ENCODE measurements at places on chromosomes 7 and 10.

GRCh38 chr7:38630720-38631673 lies at the start of gene AMPH:
Gene AMPH (minus strand): TSS chr7:38631373. CDS start chr7:38631351, 22 bp downstream.
- DNase-seq, result peak; percentile 64

GRCh38 chr7:158368449-158368848 lies 219.2 kb downstream of the PTPRN2 start:
- no peak for DNase-seq

DNA sequence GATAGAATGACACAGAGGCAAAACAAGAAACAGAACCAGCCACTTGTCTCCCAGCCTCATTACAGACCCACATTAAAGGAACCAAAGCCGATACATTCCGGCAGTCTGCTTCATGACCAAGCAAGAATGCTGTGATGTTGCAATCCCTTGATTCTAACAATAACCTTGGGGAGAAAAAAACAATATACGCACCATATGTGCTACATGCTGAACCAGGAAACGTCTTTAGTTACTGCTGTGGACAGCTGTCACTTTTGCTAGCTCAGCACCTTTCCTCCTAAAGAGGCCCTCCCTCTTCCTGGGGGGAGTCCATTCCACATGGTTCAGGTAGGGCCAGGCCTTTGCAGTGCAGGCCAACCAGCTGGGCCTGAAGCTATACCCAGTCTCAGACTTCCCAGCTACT lies 79.1 kb downstream of the PRTFDC1 start:
- DNase-seq, result peak; percentile 63

DNA sequence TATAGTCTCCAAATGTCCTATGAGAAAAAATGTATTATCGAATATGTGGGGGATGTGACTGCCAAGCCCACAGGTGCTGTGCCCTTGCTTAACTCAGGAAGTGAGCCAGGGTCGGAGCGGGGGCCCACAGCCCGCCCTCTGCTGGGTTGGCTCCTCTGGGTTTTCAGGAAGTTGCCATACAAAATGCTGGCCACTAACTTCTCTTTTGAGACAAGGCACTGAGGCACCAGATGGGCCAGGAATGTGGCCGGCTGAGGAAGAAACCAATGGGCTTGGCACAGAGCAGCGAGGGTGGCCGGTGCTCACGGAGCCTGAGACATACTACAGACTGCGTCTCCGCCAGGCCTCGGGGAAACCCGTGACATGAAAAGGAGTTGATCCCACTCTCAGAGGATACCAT lies 58.9 kb downstream of the FAM53B start:
- peak; percentile 71 for DNase-seq

DNA sequence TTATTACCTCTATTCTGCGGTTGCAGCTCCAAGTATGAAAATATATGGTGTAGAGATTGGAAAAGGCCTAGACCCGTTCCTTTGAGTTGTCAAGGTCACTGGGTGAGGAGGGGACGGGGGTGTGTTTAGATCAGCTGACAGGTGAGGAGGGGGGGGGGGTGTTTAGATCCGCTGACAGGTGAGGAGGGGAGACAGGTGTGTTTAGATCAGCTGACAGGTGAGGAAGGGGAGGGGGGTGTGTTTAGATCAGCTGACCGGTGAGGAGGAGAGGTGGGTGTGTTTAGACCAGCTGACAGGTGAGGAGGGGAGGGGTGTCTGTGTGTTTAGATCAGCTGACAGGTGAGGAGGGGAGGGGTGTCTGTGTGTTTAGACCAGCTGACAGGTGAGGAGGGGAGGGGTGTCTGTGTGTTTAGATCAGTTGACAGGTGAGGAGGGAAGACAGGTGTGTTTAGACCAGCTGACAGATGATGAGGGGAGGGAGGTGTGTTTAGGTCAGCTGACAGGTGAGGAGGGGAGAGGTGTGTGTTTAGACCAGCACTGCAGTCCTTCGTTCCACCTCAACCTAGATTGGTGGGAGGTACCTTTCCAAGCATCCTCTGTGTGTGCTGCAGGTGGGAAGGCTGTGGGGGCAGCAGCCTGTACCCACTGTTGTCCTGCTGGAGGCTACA lies 655.0 kb upstream of the ADARB2 start:
- no peak for DNase-seq

DNA sequence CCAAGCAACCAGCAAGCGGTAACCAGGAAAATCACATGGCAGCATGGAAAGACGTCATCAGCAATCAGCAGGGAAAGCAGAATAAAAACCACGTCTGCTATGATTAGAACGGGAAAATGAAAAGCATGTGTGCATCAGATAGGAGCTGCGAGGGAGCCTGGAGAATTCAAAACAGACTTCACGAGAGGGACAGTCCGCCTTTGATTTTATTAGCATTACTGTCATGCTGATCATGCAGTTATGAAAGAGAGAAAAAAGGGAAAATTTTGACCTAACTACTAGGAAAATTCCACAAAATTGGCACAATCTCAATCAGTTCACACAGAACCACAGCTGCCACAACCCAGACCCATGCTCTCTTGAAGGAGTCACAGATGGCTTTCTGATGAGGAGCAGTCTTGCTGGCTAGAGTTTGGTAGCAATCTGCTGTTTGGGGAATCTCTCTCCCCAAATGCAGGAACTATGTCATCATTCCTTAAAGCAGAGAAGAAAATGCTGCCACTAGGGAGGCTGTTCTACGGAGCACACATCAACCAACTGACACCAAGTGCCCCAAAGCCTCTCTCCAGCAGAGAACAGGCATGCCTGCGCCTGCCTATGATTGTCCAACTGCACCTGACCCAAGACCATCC lies 295.9 kb downstream of the TNS3 start:
- DNase-seq, result no peak

DNA sequence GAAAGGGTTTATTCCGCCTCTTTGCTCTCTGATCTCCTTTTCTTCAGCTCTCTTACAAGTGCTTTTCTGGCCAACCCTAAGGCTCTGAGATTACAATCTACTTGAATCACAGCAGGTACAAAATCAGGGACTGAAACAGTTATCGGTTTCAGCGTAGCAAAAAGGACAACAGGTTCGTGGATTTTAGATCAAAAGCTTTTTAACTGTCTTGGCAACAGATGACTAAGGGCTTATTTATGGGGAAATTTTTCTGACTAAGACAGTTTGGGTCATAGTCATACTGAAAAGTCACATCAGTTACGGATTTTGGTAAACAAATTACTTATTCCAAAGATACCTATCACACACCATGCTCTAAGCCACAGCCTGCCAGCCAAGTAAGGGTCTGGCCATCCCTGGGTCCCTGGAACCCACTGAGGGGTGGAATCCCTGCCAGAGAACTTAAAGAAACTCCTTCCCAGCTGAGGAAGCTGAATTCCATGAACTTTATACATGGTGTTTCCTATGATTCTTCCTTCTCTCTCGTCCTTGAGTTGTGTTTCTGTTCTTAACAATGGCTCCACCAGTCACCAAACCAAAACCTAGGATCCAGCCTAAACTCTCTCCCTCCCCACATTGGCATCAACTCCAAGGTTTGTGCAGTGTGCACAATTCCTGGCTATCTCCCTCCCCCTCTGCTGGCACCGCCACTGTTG lies 169.3 kb downstream of the FAM107B start:
- peak; percentile 94 for DNase-seq

DNA sequence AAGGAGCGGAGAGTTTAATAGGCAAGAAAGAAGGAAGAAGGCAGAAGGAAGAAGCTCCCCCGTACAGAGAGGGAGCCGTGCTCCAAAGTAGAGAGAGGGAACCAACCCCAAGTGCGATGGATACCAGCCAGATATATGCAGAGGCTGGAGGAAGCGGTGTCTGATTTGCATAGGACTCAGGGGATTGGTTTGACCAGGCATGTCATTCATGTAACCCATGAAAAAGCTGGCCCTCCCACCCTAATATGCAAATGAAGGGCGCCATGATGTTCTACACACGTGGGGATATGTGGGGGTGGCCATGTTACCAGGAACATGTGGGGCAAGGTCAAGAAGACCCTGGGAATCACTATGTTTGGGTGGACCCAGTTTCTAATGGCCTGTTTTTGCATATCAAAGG lies 40.6 kb upstream of the FAM3C start:
- DNase-seq, result no peak

- no peak for DNase-seq
Measured at GRCh38 chr7:82445271-82445670, 1.7 kb upstream of the CACNA2D1 start.

DNA sequence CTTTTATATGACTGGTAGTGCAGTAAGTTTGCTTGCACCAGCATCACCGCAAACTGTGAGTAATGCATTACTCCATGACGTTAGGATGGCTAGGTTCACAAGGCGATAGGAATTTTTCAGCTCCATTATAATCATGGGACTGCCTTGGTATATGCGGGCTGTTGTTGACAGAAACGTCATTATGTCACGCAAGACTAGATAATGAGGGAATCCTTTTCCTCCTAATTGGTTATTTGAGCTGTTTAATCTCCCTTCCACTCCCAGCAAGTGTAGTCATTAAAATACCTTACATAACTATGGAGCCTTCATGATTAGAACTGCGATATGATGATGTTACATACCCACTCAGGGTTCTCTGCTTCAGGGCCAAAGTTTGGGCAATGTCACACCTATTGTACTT lies 17.3 kb downstream of the KLLN start:
- no peak for DNase-seq

GRCh38 chr7:155450970-155451801 lies 6.7 kb upstream of the EN2 start:
- DNase-seq, result no peak

DNA sequence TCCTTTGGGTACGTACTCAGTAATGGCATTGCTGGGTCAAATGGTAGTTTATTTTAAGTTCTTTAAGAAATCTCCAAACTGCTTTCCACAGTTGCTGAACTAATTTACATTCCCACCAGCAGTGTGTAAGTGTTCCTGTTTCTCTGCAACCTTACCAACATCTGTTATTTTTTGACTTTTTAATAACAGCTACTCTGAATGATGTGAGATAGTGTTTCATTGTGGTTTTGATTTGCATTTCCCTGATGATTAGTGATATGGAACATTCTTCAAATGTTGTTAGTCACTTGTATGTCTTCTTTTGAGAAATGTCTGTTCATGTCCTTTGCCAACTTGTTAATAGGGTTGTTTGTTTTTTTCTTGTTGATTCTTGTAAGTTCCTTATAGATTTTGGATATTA lies 558.9 kb downstream of the SH2D4B start:
- DNase-seq, result no peak

DNA sequence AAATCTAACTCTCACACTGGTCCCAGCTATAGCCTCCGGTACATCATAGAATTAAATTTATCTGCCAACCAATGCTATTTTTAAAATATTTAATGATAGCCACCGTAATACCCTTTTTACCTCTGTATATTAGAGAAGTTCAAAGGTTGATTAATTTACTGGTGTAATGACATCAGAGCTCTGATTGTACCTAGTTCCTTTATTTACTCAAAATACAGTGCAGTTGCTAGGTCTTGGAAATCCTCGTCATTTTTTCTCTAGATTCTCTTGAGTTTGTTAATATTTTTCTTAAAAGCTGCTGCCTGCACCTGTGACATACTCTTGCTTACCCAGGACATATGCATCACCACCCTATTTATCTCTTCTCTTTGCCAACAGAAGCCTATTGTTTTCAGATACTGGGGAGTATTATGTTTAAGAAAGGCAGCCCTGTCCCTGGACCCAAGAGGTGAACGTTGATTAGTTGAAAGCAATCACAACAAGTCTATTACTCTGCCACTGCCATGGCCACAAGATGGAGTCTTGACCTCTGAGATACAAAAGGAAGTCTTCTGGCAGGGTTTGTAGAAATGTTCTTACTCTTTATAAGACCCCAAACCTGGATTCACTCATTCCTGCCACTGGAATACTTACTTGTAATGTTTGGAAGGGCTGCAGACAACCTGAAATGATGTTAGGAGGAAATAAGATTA lies 25.6 kb upstream of the TMEM26 start:
- no peak for DNase-seq

DNA sequence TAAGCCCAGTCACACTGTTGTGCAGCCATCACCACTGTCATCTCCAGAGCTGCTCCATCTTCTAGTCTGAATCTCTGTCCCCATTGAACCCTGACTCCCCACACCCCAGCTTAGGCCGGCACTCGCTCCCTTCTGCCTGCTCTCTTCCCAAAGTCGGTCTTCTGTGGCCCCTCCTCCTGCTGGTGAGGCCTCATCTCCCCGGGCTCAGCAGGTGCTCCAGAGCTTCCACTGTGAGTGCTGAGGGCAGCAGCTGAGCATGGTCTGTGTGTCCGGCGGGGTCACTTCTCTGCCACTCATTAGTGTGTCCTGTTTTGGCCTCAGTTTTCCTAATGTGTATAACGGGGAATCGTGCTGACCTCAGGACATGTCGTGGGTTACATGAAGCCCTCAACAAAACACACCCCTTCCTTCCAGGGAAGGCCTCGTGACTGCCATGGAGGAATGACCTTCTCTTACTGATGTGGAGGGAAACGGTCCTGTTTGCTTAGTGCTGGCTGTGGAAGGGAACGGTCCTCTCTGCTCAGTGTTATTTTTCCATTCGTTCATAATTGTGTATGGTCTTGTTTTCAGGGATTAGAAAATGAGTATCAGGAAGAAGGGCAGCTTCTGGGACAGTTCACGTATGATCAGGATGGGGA lies 4.3 kb upstream of the GET4 start:
- DNase-seq, result no peak

DNA sequence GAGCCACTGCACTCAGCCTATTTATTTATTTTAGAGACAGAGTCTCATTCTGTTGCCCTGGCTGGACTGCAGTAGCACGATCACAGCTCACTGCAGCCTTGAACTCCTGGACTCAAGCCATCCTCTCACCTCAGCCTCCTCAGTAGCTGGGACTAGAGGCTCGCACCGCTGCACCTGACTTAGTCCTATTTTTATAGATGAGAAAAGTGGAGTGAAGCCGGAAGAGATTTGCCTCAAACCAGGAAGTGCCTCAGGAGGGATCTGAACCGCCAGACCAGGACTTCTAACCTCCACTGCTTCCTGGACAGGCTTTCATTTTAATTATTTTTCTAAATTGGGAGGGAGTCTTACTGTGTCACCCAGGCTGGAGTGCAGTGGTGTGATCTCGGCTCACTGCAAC lies 17.5 kb upstream of the CLIP2 start:
- no peak for DNase-seq

- no peak for DNase-seq
Measured at GRCh38 chr7:156842740-156843140, 50.2 kb downstream of the LMBR1 start.

DNA sequence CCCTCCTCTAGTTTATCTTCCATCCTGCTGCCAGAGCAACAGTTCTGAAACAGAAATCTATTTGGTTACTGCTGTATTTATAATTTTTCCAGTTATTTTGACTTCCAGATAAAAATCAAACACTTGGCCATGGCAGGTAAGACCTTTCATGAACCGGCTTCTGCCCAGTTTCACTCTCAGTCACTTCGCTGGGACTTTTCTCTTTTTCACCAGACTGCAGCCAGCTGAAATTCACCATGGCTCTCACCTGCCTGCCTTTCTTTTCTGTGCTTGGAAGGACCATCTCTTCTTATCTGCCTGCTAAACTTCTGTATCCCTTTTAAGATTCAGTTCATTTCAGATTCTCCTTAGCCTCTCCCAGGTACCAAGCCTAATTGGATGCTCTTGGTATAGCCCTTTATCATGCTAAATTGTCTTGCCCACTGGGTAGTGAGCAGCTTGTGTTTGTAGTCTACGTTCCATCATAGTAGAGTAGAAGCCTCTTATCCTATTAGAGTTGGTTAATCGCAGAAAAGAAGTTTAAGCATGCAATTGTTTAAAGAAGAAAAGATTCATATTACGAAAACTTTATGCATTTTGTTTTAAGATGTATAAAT lies 71.7 kb downstream of the TAF3 start:
- DNase-seq, result no peak
